Muscle of leg (tissue), 16 donors: ENCODE measurements at places on chromosomes 5 and 9. TPM values are rescaled to one million over a fixed set of nuclear protein-coding genes. Genes with fewer than 3 reads are reported as not detected.

DNA sequence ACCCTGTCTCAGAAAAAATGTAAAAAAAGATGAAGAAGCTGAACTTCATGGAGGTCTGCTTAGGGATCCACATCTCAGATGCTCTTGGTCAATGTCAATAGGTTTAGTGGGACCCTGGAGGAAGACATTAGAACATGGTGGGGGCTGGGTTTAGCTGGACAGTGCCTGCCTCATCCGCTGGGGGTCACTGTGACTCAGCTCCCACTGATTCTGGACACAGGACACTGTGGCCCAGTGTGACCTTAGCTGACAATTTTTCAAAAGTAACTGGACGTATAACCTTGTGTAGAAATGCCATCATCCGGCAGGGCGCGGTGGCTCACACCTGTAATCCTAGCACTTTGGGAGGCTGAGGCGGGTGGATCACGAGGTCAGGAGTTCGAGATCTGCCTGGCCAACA lies 7.3 kb upstream of the HNRNPAB start:
- no peaks in the 10 kb centered on the region for H3K36me3 ChIP-seq
- no peak for DNase-seq
- no peak overlapping the region for H3K27ac ChIP-seq
- no peaks in the 10 kb centered on the region for H3K4me1 ChIP-seq
- H3K27me3 ChIP-seq, result peaks cover 10% of the 10 kb centered on the region
- H3K4me3 ChIP-seq, result no peak overlapping the region

- no peaks in the 10 kb centered on the region for H3K4me1 ChIP-seq
- DNase-seq, result no peak
- no peak overlapping the region for H3K27ac ChIP-seq
- H3K27me3 ChIP-seq, result no peaks in the 10 kb centered on the region
These were observed 201.9 kb downstream of the ARHGAP26 start for GRCh38 chr5:142972064-142972570.

DNA sequence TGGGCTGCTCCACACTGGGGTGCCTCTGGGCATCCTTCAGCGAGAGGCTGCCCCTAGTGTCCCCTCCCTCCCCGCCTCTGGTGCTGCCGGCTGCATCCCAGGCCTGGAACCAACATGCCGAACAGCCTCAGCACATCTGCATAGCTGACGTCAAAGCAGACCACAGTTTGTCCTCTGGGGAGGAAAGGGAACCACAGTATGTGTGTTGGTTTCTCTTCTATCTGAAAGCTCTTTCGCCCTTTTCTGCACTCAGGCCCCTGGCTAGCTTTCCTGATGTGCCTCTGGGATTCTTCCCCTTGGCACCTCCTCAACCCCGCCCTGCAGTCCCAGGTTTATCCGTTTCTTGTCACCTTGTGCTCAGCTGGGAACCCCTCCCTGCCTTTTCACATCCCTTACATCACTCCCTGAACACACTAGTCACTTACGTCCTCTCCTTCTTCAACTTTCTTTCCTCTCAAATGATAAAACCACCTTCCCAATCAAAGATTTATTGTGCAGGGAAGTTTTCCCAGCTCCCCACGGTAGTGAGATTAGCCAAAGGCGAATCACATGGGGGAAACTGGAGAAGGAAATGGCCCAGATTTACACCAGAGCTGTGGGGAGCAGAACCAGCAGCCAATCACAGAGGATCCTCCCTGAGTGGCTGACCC lies 35.5 kb upstream of the B4GALT1 start:
- no peak overlapping the region for H3K4me3 ChIP-seq
- peak; percentile 89 for DNase-seq
- peaks cover 8% of the 10 kb centered on the region for H3K4me1 ChIP-seq
- no peaks in the 10 kb centered on the region for H3K36me3 ChIP-seq
- H3K27ac ChIP-seq, result peak overlapping the region; percentile 60

DNA sequence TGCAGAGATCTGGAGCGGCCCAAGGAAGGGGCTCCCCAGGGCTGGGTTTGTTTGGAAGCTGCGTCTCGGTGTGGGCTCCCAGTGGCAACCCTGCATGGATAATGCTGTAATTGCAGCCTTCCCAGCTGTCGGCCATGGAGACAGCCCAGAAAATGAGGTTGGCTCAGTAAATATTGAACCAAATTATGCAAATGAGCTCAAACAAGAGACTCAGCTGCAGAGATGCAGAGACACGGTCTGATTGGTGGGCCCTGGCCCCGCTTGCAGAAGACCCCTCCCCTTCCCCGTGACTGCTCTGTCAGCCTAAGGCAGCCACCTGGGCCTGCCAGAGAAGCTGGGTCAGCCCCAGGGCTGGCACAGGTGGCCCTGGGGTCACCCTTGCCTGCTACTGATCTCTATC lies 75.9 kb downstream of the RAD23B start:
- H3K4me3 ChIP-seq, result no peak overlapping the region
- H3K27ac ChIP-seq, result no peak overlapping the region
- peaks cover 14% of the 10 kb centered on the region for H3K4me1 ChIP-seq
- H3K36me3 ChIP-seq, result no peaks in the 10 kb centered on the region
- no peaks in the 10 kb centered on the region for H3K27me3 ChIP-seq
- DNase-seq, result peak; percentile 34

GRCh38 chr5:58670582-58670981 lies 87.7 kb downstream of the RAB3C start:
- no peak overlapping the region for H3K27ac ChIP-seq
- DNase-seq, result peak; percentile 21
- no peaks in the 10 kb centered on the region for H3K36me3 ChIP-seq
- H3K27me3 ChIP-seq, result no peaks in the 10 kb centered on the region
- H3K4me1 ChIP-seq, result no peaks in the 10 kb centered on the region
- no peak overlapping the region for H3K4me3 ChIP-seq

DNA sequence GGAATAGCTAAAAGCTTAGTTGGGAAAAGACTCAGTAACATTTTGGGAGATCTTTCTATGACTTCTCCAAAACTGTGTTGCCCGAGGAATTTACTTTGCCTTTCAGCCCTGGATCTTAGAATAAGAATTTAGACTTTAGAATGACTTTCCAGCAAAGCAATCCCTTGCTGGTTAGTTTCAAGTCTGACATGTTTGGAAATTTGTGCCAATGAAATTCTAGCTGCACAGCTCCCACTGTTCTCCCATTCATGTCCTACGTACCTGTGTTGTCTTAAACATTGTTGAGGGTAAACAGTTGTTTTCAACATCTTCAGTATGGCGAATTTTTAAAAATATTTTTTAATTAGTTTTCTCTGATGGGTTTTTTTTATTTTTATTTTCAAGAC lies 111.4 kb downstream of the CCDC192 start:
- H3K27ac ChIP-seq, result no peak overlapping the region
- no peak for DNase-seq
- no peaks in the 10 kb centered on the region for H3K27me3 ChIP-seq
- H3K4me1 ChIP-seq, result peaks cover 6% of the 10 kb centered on the region

GGTA1 gene
- 9.8 TPM for polyA plus RNA-seq

- peaks cover 12% of the 10 kb centered on the region for H3K4me1 ChIP-seq
- no peak overlapping the region for H3K27ac ChIP-seq
- peak overlapping the region; percentile 38 for H3K4me3 ChIP-seq
- DNase-seq, result no peak
- H3K27me3 ChIP-seq, result peaks cover 21% of the 10 kb centered on the region
- H3K36me3 ChIP-seq, result no peaks in the 10 kb centered on the region
These were observed 678 bp downstream of the SLC2A6 start for GRCh38 chr9:133477992-133478850.

SHB gene
- 9.1 TPM for polyA plus RNA-seq

RNF180 gene
- 0.71 TPM for polyA plus RNA-seq

DNA sequence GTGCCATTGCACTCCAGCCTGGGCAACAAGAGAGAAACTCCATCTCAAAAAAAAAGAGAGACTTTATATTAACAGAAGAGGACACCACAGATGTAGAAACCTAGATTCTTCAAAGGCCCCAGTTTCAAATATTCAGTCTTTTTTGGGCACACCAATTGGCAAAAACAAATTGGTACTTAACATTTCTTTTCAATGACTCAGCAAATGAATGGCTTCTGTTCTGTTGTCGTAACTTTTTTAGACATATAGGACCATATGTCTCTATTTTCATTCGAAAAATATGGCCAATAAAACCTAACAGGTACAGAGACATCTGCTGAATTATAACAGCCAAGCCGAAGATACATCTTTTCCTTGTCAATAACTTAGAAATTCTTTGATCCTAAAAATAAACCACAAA lies 212.8 kb downstream of the EBF1 start:
- DNase-seq, result no peak
- no peaks in the 10 kb centered on the region for H3K27me3 ChIP-seq
- no peak overlapping the region for H3K27ac ChIP-seq

DNA sequence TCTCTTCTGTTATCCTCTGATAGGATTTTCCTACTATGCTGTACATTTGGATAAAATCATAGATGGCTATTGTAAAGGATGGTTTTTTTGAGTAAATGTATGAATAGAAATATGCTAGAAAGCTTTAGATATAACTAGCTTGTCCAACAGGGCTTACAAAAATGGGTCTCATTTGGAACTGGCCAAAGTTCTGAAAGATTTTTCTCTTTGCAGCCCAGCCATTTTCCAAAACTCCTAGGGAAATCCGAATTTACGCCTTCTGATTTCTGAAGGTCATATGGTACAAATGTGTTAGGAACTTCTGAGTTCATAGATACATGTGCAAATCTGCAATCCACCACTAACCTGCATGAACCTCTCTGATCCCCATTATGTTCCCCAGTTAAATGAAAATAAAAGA lies 603.9 kb upstream of the C9orf72 start:
- no peaks in the 10 kb centered on the region for H3K4me1 ChIP-seq
- no peaks in the 10 kb centered on the region for H3K27me3 ChIP-seq
- H3K27ac ChIP-seq, result no peak overlapping the region
- H3K36me3 ChIP-seq, result no peaks in the 10 kb centered on the region
- DNase-seq, result no peak

MBLAC2 gene
- 4.8 TPM for polyA plus RNA-seq

- no peak overlapping the region for H3K4me3 ChIP-seq
- H3K27me3 ChIP-seq, result no peaks in the 10 kb centered on the region
- DNase-seq, result peak; percentile 45
These were observed 7.3 kb upstream of the ARL15 start for GRCh38 chr5:54317511-54318260.

GRCh38 chr9:130243882-130244170 lies 21.7 kb upstream of the HMCN2 start:
- DNase-seq, result no peak
- no peaks in the 10 kb centered on the region for H3K27me3 ChIP-seq
- H3K27ac ChIP-seq, result no peak overlapping the region
- H3K4me3 ChIP-seq, result no peak overlapping the region

DNA sequence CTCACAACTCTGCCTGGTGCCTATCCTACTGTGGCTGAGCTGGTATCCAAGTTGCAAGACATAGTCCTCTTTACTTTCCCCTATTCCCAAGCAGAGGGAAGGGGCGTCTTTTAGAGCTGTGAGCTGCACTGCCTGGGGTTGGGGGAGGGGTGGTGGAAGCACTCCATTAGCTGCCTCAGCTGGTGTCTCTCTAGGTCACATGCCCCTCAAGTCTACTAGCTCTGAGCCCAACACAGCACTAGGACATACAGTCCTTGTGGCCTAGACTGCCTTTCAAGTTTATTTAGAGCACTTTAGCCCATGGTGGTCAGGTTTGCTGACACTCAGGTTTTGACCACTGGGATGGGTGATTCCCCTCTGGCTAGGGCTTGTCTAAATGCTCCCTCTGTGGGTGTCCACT lies 54.7 kb downstream of the SREK1 start:
- H3K27ac ChIP-seq, result no peak overlapping the region
- no peak for DNase-seq
- no peak overlapping the region for H3K4me3 ChIP-seq
- H3K4me1 ChIP-seq, result no peaks in the 10 kb centered on the region

GRCh38 chr5:175032741-175033151 lies 308.4 kb downstream of the MSX2 start:
- H3K36me3 ChIP-seq, result no peaks in the 10 kb centered on the region
- peak; percentile 1 for DNase-seq
- H3K27me3 ChIP-seq, result peaks cover 3% of the 10 kb centered on the region
- no peak overlapping the region for H3K27ac ChIP-seq
- no peaks in the 10 kb centered on the region for H3K4me1 ChIP-seq

- H3K27me3 ChIP-seq, result no peaks in the 10 kb centered on the region
- no peak overlapping the region for H3K4me3 ChIP-seq
- peak overlapping the region; percentile 13 for H3K27ac ChIP-seq
- peaks cover 19% of the 10 kb centered on the region for H3K4me1 ChIP-seq
These were observed 68.3 kb downstream of the FGF1 start for GRCh38 chr5:142617416-142618129.

CEMIP2 gene
- 20.1 TPM for polyA plus RNA-seq

PIGO gene
- 16.0 TPM for polyA plus RNA-seq

DNA sequence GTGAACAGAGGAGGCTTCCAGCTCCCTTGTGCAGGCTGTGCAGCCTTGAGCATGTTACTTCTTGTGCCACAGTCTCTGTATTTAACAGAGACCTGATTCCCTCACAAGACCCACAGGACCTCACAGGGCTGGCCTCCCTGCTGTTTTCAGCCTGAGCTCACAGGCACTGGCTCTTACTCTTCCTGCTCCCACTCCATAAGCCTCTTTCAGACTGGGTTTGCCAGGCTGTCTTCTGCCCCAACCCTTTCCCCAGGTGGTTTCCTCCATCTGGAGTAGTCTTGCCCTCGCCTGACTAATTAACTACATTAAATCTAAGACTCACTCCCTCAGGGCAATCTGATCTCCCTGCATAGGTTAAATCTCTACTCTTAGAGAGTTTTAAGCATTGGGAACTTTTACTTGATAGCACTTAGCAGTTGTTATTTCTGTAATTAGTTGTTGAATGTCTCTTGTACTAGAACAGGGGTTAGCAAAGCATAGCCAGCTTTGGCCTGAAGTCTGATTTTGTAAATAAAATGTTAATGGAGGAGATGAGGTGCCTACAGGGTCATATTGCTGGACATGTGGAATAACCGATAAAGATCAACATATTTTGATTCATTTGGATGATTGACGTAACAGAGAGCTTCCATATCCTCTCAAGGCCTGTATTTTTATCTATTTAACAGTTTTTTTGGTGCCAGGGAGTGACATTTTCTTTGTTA lies 28.6 kb upstream of the SPATA31E1 start:
- H3K4me1 ChIP-seq, result peaks cover under 1% of the 10 kb centered on the region
- H3K27me3 ChIP-seq, result no peaks in the 10 kb centered on the region
- no peak overlapping the region for H3K4me3 ChIP-seq

DNA sequence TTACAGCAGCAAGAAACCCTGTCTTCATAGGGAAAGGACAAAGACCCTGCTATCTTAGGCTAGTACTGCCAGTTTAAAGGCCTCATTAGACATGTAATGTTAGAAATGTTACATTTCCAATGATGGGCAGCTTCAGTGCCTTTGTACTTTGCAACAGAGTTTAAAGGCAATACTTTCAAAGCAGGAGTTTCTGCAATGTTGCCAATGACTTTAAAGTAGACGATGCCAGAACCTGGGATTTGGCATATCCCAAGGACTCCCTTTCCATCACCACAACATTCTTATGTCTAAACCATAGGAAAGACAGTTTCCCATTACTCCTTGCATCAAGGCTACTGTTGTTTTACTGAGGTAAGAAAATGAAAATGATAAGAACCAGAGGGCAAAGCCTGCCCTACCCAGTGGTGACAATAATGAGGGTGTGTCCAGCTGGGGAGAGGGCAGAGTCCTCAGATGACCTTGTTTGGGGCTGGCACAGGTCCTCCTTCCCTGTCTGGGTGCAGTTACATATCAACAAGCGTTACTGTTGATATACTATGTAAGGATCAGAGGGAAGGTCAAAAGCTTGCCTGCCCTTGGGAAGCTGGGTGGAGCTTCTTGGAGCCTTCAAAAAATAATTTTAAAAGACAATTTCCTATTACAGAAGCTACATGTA lies 27.5 kb upstream of the MLANA start:
- H3K4me3 ChIP-seq, result no peak overlapping the region
- no peak for DNase-seq
- H3K4me1 ChIP-seq, result no peaks in the 10 kb centered on the region
- no peaks in the 10 kb centered on the region for H3K36me3 ChIP-seq
- H3K27ac ChIP-seq, result no peak overlapping the region

SLCO6A1 gene
- 0.37 TPM for polyA plus RNA-seq

N4BP3 gene
- 22.7 TPM for polyA plus RNA-seq

GRCh38 chr9:38200431-38200830 lies 131.4 kb upstream of the SHB start:
- no peak for DNase-seq
- no peak overlapping the region for H3K4me3 ChIP-seq
- H3K36me3 ChIP-seq, result no peaks in the 10 kb centered on the region
